NCI-H2171 treated with DMSO at 0.1 percent for 48 hours (cell line): ENCODE measurements at places on chromosomes 3 and 15.

DNA sequence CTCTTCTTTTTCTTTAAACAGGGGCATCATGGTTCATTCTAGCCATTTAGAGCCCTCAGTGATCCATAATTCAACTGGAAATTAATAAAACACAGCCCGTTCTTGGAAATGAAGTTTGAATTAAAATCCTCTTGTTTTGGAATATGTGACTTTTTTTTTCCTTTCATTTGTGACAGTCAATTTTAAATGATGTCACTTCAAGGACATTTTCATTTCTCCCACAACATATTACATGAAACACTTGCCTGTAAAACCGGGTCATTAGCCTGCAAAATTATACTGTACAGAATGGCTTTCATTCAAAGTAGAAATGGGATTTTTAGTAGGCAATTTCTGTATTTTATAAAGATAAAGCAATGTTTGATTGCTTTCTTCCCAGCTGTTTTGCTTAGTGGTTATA, 789 bp upstream of the SEMA6D start:
- no peak for DNase-seq

- DNase-seq = no peak
Observed at GRCh38 chr3:50089609-50089945, 858 bp downstream of the RBM5 start.

DNA sequence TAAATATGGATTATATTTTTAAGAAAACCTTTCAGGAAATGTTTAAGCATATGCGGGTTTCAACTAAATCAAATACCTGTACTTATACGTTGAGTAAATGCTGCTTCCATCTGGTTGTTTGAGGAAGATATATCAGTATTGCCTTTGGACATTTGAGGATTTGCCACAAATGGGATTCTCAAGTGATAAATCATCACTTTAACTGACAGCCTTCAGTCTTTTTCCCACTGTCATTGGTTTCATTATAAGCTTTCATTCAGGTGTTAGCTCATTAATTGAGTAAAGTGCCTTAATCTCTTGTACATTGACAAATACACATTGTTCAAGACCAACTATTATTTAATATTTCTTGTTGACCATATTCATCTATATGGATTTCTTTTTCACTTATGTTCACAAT, 217.2 kb downstream of the EDEM1 start:
- no peak for DNase-seq

DNA sequence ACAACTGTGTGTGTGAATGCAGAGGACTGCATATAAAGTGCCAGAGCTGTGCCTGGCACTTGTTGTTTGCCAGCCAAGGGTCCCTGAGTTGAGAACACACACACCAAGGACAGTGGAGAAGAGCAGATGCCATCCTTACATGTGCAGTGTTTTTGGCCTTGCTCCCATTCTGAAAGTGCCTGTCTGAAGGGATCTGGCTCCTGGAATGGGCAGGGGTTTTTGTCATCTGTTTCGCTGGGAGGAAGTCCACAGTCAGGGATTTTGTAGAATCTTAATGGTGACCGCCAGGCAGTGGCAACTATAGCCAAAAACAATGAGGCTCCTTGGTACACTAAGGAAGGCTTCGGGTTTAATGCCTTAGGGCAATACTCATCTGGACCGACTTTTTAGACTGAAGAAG, 63.7 kb downstream of the DUT start:
- no peak for DNase-seq

GRCh38 chr3:110799271-110799670, 272.3 kb upstream of the NECTIN3 start:
- DNase-seq = no peak

DNA sequence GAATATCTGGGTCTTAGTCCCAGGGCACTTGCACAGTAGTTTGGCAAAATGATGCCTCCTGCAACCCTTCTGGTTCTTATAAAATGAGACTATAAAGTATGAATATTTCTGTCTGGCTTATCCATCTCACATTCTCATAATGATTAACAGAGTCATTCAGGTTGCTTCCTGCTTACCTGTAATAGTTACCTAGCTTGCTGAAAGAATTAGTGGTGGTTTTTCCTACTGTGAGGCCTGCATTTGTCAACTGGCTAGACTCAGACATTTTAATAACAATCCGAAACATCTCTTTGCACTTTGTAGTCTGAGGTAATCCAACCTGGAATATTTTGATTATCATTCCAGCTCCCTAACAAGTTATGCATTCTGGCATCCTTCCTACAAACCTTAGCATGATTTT, 75.6 kb upstream of the POU1F1 start:
- no peak for DNase-seq

DNA sequence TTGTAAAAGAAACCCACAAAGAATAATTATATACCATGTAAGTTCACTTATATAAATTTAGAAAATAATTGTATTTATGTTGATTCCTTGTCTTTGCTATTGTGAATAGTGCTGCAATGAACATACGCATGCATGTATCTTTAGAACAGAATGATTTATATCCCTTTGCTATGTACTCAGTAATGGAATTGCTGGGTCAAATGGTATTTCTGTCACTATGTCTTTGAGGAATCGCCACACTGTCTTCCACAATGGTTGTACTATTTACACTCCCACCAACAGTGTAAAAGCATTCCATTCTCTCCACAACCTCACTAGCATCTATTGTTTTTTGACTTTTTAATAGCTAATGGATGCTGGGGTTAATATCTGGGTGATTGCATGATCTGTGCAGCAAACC, 149.4 kb upstream of the CNTN3 start:
- DNase-seq = no peak

GRCh38 chr3:111989061-111989678, 9.6 kb upstream of the TAGLN3 start:
- peak; percentile 79 for DNase-seq

DNA sequence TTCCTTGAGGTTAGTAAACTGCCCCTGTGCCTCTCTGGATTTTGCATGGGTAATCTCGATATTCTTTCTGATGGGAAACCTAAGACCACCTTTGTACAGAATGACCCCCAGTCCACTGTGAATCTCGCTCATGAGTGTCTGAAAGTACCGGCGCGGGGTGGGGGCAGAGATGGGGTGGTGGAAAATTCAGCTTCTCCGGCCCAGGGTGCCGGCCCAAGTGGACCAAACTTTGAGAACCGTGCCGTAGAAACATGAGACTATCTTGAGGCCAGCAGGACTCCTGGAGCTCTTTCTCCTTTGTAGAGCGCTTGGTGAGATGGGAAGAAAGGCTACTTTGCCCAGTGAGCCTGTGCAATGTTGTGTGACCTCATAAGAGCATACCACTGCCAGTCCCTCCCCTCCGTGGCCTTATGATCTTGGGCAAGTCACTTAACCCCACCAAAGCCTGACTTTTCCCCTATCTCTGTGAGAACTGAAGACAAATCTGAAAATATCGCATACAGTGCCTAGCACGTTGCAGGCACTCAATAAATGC, 40.4 kb upstream of the VEPH1 start:
- no peak for DNase-seq

DNA sequence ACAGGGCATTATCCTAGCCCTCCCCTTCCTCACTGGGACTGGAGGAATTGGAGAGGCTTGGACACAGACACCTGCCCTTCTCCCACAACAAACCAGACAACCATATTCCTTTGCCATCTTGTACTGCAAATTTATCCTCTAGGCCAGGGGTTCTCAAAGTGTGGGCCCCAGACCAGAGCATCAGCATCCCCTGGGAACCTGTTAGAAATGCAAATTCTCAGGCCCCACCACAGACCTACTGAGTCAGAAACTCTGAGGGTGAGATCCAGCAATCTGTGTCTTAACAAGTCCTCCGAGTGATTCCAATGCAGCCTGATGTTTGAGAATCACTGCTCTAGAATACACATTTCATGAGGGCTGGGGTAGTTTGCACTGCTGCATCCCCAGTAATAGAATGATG, 115.4 kb downstream of the OXNAD1 start:
- DNase-seq = no peak

DNA sequence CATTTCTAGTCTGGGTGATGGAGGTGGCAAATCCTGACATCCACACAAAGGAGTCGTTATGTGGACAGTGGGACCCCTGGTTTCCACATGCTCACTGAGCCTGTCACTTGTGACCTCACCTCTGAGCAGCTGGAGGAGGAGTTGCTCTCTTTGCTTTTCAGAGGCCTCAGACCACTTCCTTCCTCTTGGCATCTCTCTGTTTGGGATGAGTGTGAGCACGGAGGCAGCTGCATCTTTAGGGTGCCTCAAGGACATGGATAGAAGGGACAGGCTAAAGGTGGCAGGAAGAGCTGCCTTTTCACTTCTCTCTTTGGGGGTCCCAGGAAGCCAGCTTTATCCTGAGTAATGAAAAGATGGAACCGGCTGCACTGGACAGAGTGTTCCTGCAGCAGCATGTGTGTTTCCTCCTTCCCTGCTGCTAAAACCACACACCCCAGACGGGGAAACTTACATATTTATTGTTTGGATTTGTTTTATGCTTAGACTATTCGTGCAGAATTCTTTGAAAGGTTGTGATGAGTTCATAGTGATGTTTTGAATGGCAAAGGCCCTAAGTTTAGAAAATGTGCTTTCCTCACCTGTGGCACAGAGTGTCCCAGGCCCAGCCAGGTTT, 31.8 kb downstream of the GPR171 start:
- DNase-seq = no peak

- no peak for DNase-seq
Observed at GRCh38 chr3:163809540-163809993, 1268.7 kb downstream of the SI start.

GRCh38 chr3:59654123-59654479, 604.3 kb upstream of the CFAP20DC start:
- no peak for DNase-seq

GRCh38 chr15:90035095-90035839, 34.1 kb downstream of the ZNF710 start:
- DNase-seq = no peak

- DNase-seq = peak; percentile 14
Observed at GRCh38 chr15:40255033-40255432, 16.2 kb downstream of the PAK6 start.

DNA sequence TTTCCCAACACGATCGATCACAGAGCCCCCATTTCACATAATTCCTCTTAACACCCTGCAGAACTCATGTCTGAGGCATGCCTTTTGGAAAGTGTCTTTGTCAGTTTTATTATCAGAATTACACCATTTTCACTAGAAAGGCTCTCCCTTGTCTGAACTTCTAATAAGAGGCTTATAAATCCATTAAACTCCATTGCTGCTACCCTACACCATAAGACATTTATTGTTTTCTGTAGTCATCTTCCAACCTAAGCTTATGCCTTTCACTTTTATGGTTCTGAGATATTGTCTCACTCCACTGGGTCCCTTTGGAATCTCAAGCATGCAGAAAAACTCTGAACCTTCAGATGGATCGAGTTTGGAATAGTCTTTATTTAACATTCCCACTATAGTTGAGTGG, 50.2 kb upstream of the TPM1 start:
- no peak for DNase-seq

- no peak for DNase-seq
Observed at GRCh38 chr3:98109807-98110549, 20.5 kb upstream of the OR5H1 start.

- no peak for DNase-seq
Observed at GRCh38 chr3:10380906-10381305, 60.0 kb upstream of the SEC13 start.

DNA sequence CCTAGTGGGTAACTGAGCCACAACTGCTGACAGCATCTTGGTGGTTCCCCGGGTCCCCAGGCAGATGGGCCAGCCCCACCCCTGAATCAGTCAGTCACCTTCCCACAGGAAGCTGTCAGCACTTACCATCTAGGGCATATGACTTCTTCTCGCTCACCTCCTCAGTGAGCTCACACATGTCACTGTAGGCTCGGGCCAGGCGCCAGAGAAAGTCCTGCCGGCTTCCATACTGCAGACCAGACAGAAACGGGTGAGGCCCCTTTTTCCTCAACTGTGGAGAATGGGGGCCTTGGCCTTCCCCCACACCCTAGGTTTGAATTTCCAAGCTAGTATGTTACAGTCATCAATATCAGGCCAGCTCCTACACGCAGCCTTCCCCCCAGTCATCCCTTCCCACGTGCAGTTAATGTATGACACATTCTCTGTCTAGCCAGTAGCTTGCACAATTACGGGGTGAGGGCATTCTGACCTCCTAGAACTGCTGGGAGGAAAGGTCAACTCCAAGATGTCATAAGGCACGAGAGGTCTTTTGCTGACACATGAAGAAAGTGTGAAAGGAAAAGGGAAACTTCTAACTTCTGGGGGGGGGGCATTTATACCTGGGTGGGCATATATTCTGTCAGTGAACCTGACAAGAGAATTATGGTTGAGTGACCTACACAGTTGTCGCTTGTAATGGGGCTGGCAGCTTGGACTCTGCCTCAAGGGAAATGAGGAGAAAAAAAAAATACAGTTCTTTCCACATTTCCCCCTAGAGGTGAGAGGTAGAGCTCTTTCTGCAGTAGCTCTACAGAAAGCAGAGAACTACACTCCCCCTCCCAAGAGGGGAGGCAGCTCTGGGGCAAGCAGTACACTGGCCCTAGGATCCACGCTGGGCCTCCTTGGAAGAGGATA, 10.9 kb downstream of the RMDN3 start:
- DNase-seq = peak; percentile 73

DNA sequence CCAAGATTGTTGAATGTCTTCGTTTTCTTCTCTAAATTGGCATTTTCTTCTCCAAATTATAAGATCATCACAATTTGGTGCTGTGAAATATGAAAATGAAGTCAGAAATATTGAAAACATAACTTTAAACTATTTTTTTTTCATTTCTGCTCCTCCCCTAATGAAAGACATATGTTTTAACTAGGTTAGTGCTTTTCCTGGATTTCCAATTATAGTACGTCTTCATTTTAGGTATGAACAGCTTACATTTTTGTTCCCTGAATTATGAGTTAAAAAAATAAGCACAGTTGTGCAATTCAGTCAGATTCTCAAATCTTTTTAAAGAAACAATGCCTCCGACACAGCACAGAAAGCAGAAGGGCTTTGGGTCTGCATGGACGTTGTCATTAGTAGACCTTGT, 83.5 kb upstream of the CFAP20DC start:
- no peak for DNase-seq

- DNase-seq = no peak
Observed at GRCh38 chr3:11562277-11562881, 81.3 kb downstream of the VGLL4 start.

DNA sequence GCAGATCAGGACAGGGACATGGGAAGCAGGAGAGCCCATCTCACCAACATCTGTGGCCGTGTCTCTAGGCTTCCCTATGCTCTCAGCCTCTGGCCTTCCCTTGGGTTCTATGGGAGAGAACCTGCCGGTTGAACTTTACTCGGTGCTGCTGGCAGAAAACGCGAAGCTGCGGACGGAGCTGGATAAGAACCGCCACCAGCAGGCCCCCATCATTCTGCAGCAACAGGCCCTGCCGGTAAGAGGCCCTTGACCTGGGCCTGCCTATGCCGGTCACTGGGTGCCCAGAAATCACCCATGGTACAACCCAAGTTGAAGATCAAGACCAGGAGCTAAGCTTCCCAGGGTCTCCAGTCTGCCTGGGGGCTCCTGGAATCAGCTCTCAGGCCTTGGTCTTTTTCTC, 34.8 kb downstream of the CYP11A1 start:
- DNase-seq = no peak

GRCh38 chr15:79164043-79164442, 73.5 kb upstream of the RASGRF1 start:
- DNase-seq = no peak

GRCh38 chr3:76724075-76724474, 315.8 kb upstream of the ROBO2 start:
- DNase-seq = no peak

- peak; percentile 86 for DNase-seq
Observed at GRCh38 chr15:40928821-40929659, at the start of gene DLL4. DLL4 (plus strand) TSS chr15:40929340; CDS start chr15:40929669, 329 bp downstream.

- no peak for DNase-seq
Observed at GRCh38 chr3:45313743-45314403, 74.5 kb upstream of the LARS2 start.
